Activated CD4-positive, alpha-beta T cell treated with anti-CD3 and anti-CD28 coated beads, Interleukin-2, amount 10 ng/mL, durations not matched to agents 7 days and 5 days (primary cell): ENCODE measurements at places on chromosomes 6 and 20. TPM values are rescaled to one million over a fixed set of nuclear protein-coding genes. Genes with fewer than 3 reads are reported as not detected.

Gene ZC3H12D
- 10.7 TPM for total RNA-seq

GRCh38 chr6:15665237-15665636, 2.4 kb upstream of the DTNBP1 start:
- no peak for DNase-seq

DNA sequence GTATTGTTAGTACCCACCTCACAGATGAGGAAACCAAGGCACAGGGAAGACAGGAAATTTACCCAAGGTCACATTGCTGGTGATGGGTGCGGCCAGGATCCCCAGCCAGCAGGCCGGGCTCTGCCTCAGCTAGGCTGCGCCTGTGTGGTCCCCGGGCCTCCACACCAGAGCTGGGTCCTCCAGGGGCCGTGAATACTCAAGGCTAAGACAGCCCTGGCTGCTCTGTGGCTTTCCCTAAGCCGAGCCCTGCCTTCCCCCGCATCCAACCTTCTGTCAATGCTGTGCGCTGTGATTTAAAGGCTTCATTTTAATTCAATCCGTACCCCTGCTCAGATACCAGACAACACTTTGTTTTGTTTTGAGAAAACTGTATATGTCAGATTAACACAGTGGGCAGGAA, 246.7 kb downstream of the TTLL2 start:
- no peak for DNase-seq

DNA sequence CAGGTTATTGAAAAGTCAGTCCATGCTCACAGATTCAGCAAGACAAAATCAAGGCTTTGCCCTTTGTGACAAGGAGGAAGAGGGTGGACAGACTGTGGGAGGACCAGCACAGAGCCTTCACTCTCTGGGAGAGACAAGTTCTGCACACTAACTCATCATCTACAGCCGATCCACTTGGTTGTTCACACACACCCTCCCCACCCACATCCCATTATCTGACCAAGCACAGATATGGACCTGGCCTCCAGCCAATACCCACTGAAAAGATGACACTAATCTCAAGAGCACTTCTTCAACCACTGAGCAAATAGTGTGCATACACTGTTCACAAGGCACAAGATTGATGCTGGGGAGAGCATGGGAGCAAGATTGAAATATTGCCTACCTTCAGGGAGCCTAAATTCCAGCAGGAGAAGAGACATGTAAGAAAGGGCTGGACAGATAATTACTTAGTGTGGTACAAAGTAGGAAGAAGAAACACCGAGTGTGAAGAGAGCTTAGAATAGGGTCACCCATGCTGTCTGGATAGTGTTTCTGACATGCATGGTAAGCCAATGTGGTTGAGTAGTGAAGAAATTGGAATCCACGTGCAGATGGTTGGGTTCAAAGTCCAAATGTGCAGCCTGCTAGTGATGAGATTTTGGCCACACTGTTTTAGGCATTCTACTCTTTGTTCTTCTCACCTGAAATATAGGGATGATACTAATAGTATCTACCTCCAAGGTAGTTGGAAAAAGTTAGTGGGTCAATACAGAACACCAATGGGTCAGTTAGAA, 21.7 kb upstream of the IL17A start:
- DNase-seq, result no peak

DNA sequence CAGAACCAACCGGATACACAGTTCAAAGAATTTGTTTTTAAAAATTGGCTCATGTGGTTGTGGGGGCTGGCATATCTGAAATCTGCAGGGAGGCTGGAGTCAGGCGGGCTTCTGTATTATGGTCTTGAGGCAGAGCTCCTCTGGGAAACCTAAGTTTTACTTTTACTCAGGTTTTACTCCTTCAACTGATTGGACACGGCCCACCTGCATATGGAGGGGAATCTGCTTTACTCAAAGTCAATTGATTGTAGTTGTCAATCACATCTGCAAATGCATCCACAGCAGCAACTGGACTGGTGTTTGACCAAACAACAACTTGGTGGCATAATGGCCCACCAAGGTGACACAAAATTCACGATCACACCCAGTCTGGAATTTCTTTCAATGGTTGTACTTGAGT, 103.4 kb downstream of the ERMARD start:
- DNase-seq, result no peak

DNA sequence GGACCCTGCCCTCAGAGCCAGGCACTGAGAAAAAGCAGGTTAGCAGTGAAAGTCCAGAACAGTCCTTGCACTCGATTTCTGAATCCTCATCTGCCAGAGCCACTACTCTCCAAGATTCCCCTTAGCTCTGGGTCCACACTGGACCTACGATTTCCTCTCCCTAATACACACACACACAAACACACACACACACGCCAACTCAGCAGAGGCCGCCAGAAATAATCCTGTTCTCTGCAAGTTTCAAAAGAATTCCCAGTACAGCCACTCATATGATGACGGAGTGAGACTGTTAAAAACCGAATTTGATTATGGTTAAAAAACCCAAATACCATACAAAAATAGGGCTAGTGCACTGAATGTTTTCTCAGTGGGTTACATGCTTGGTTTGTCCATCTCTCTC, 90.8 kb downstream of the GMPR start:
- DNase-seq, result no peak

GRCh38 chr6:10794239-10794638, 44.1 kb downstream of the MAK start:
- no peak for DNase-seq

DNA sequence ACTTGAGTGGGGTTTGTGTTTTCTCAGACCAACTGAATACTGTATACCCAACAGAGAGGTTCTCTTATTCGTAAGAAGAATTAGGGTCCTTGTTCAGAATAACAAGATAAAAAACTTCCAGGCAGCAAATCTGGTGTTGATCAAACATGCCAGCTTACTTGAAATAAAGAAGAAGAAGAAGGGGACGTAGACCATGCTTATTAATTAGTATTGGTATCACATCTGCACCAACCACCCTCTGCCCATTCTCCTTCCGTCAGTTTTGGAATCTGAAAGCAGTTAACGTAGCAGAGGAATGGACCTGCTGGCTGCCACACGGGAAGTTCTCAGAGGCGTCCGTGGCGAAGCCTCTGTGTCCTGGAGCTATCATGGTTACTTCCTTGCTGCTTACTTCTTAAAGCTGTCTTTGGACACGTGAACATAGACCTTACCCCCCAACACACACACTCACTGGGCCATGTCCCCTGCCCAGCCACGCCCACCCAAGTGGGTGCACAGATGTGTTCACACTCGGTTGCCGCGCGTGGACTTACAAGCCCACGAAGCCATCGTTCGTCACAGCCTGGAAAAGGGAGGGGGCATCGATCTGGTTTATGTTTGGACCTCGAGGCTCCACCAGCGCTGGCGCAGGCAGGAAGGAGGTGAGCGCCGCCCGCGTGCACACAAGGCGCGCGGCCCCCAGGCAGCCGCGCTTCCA, 4.1 kb upstream of the DLL1 start:
- no peak for DNase-seq

Gene HTR1E
- not detected for total RNA-seq

Gene BPIFA2
- total RNA-seq, result not detected

GRCh38 chr6:5667737-5668136, 339.0 kb downstream of the NRN1 start:
- peak; percentile 66 for DNase-seq
